Type B pancreatic cell (in vitro differentiated cells): ENCODE measurements at places on chromosomes 6 and 20.

DNA sequence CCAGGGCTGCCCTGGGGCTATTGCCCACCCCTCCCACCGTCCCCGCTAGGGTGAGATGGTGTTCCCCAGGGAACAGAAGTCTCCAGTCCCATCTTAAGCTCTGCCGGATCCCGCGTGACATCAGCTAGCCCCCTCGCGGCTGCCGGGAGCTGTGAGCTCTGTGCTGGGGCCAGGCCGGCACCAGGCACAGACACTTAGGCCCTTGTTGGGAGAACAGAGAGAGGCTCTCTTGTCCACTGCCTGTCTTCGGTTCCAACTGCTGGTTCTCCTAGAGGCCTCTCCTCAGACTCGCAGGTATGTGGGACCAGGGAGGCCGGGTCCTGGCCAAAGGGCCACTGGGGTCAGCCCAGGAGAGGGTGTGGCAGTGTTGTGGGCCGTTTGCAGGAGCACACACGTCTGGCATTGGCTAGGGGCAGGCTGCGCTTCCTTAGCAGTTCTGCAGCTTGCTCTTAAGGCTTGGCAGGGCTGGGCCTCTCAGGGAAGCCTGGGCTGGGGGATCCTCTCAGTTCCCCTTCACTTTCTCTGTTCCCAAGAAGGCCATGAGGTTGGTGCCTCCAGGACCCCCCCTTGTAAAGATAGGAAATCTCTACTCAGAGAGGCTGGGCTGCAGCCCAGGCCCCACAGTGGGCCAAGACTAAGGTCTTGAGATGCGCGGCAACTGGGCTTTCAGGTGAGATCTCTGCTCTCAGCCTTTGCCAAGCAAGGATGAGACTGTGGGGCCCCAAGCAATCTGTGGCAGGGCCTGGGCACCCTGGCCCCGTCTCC lies 6.3 kb downstream of the SGK2 start:
- no peak for DNase-seq

DNA sequence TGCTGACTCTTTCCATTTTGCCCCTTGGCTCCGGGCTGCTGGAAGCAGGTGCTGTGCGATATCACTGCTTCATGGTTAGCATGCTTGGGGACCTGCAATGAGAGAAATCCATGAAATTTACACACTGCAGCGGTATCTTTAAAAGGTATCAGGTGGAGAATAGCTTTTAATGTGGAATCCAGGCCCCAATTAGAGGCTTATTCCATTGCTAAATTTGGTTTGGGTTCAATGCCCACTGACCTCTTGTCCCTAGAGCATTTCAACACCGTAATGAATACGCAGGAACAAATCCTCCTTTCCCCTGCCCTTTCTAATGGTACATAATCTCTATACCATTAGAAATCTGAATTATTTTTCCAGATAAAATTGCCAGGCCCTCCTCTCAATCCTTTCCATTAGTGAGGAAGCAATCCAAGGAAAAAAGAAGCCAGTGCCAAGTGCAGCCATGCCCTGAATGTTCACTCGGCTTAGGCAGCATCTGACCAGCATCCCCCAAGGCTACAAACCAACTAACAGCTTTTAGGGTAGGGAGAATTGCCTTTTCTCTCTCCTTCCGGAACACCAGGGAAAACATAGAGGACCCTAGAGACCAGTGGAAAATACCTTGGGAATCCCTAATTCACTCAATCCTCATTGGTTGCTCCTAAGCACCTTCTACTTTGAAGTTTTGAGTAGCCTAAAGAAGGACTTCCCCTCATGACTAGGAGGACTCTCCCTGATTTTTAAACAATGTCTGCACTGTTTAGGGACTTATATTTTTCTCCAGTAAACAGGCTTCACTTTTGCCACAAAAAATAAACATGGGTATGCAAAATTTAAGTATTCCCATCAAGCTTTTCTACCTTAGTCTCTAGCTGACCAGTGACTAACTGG lies 143.1 kb downstream of the QRSL1 start:
- DNase-seq, result no peak

GRCh38 chr20:36377348-36378326 lies 71.5 kb downstream of the DLGAP4 start:
- no peak for DNase-seq

DNA sequence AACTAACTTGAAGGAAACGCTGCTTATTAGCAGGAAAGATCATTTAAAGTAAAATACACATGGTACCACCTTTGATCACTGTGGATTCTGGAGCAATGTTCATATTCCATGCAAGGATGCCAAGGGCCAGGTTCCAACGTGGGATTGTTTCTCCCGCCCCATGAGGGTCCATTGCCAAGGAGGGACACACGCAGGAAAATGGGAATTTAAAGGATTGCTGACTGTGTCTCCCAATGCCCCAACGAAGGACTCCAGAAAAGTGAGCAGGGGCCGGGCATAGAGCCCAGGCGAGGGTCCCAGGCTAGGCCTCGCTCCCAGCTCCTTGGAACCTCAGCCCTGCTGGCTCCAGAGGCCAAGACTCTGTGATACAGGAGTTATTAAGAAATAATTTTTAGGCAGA lies 111.2 kb downstream of the DACT2 start:
- DNase-seq, result no peak

GRCh38 chr6:42268835-42269204 lies 51.2 kb upstream of the MRPS10 start:
- no peak for DNase-seq

DNA sequence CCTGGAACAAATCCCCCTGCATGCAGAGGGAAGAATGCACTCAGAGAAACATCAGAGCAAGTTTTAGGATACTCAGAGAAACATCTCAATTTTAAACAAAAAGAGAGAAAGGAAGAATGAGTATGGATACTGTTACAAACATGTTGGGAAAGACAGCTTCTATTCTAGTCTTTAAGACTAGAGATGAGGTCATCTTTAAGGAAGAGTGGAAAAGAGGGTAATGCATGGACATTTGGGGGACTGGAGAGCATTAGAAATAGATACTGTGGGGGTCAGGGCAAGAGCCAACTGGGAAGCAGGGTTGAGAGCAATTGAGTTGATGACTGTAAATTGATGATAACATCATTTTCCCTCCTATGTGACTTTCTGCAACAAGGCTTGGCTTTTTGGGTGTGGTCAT lies 431.2 kb downstream of the CDH26 start:
- no peak for DNase-seq

- no peak for DNase-seq
These were observed 14.5 kb upstream of the NTSR1 start for GRCh38 chr20:62694106-62694505.

- no peak for DNase-seq
These were observed 151.7 kb downstream of the GRIK2 start for GRCh38 chr6:101545191-101545590.

GRCh38 chr6:44012078-44012493 lies 115.2 kb downstream of the MRPL14 start:
- DNase-seq, result no peak

GRCh38 chr6:52020945-52021570 lies 66.4 kb downstream of the PKHD1 start:
- DNase-seq, result no peak

GRCh38 chr20:1894951-1895673 lies at the start of gene SIRPA:
TSS of gene SIRPA (plus strand) at chr20:1895407. CDS start at chr20:1895448, 41 bp downstream.
- no peak for DNase-seq

DNA sequence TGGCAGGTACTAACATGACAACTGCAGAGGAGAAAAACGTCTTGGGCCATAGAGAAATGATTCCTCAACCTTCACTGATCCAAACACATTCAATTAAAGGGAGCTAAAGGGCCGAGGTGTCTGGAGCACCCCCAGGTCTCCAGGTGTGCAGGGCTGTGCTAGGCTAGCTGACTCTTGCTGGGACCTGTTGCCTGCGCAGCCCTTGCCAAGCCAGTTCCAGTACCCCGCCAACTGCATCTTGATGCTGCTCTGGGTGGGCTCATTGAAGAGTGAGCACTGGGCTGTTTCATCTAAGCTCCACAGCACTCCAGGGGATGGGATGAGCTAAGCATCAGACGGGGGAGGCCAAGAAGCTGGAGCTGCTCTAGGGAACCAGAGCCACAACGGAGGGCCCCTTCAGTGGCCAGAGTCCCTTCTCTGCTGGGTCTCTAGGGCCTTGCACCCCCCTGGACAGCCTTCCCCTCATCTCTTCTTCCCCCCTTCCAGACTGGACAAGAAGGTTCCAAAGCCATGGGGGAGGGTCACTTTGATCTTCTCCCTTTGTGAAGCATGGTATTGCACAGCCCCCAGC lies 15.9 kb downstream of the LEMD2 start:
- no peak for DNase-seq

DNA sequence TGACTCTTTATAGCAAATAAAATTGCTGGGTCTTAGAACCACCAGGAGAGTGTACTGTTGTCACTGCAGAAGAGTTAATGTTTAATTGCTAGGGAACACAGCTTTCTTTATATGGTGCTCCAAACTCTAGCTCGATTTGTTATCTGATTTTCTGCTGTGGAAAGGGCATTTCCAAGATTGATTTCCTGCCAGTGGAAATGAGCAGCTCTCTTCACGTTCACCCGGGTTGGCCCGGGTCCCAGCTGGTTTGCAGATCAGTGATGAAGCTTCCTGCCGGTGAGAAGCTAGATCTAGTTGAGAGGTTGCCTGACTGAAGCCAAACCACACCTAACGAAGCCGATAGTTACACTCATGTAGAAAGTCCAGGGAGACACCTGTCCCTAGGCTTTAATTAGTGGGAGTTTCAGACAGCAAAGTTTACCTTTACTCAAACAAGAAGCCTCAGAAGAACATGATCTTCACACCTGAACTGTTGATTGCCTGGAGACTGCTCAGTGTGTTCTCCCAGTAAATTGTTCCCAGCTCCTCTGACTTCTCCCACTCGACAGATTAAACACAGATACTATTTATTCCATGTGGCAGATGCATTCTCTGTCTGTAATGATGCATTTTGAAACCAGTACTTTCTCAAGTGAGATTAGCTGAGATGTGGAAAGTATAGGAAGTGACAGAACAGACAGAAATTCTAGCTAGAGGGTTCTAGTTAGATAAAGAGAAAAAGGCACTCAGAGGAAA lies 27.8 kb downstream of the PAQR8 start:
- DNase-seq, result no peak

DNA sequence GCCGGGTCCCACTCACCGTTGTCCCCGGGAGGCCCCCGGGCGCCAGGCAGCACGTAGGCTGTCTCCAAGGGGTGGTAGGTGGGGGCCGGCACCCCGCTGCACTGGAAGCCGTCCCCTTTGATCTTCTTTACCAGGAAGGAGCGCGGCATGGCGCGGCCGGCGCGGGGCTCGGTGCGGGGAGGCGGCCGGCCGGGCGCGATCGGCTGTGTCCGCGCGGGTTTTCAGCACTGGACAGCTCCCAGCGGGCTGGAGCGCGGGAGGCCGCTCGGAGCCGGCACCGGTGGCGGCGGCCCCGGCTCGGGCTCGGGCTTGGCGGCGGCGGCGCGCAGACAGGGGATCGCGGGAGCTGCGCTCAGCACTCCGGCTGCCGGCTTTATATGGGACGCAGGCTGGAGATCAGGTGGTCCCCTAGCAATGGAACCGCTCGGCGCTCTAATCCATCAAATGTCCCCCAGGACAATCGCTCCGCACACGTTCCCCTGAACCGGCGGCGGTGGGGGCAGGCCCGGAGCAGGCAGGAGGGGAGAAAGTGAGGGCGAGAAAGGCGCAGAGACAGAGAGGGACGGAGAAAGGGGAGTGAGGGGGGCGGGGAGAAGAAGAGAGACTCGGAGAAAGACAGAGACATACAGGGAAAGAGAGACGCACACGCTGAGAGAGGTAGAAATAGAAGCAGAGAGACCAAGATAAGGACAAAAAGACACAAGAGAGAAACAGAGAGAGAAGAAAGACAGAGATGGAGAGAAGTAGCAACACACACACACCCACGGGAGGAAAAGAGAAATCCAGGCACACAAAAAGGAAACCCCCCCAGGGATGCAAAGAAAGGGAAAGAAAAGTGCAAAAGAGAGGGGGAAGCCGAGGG lies at the start of gene SCRT2:
TSS of gene SCRT2 (minus strand) at position 350 of the 862 bp plus-strand sequence. CDS start at position 149, 201 bp downstream.
- peak; percentile 92 for DNase-seq

GRCh38 chr6:158284007-158284875 lies 28.0 kb upstream of the TULP4 start:
- no peak for DNase-seq
